ENCODE measurements at places on chromosomes 4 and X.

- no peak for DNase-seq
- no peak overlapping the region for H3K27ac ChIP-seq
- no peaks in the 10 kb centered on the region for H3K4me1 ChIP-seq
- H3K4me3 ChIP-seq, result no peak overlapping the region
Measured at GRCh38 chrX:111041018-111041462, 55.0 kb upstream of the PAK3 start.

- H3K27ac ChIP-seq, result no peak overlapping the region
- H3K4me1 ChIP-seq, result no peaks in the 10 kb centered on the region
- no peaks in the 10 kb centered on the region for H3K27me3 ChIP-seq
- no peak for DNase-seq
- H3K36me3 ChIP-seq, result no peaks in the 10 kb centered on the region
- H3K4me3 ChIP-seq, result no peak overlapping the region
Measured at GRCh38 chrX:14363728-14364127, 165.6 kb upstream of the GLRA2 start.

DNA sequence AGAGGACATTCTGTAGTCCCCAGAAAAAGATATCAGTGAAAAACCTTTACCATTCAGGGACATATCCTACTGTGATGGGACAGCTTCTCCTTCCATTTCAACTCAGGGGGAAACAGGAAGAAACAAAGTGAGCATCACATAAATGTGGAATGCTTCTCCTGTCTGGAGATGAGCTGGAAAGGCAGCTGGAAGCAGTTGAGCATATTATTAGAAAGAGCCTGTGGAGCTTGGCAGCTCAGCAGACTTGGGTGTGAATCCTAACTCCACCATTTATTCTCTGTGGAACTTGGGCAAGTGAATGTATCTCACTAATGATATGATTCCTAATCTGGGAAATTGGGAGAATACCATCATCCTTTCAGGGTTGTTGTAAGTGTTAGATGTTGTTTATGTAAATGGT lies 232.1 kb upstream of the F9 start:
- no peak for DNase-seq
- H3K27me3 ChIP-seq, result no peaks in the 10 kb centered on the region
- H3K27ac ChIP-seq, result no peak overlapping the region
- no peak overlapping the region for H3K4me3 ChIP-seq
- no peaks in the 10 kb centered on the region for H3K36me3 ChIP-seq

DNA sequence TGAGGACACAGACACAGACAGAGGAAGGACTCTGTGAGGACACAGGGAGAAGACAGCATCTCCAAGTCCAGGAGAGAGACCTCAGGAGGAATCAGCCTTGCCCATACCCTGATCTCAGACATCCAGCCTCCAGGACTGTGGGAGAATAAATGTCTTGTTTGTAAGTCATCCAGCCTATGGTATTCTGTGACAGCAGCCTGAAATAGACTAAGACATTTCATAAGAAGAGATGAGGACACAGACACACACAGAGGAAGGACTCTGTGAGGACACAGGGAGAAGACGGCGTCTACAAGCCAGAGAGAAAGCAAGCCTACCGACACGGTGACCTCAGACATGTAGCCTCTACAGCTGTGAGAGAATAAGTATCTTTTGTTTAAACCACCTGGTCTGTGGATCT lies 112.1 kb downstream of the DHRSX start:
- no peak overlapping the region for H3K4me3 ChIP-seq
- no peak overlapping the region for H3K27ac ChIP-seq
- H3K36me3 ChIP-seq, result peaks cover 4% of the 10 kb centered on the region
- peaks cover 26% of the 10 kb centered on the region for H3K4me1 ChIP-seq
- no peak for DNase-seq

DNA sequence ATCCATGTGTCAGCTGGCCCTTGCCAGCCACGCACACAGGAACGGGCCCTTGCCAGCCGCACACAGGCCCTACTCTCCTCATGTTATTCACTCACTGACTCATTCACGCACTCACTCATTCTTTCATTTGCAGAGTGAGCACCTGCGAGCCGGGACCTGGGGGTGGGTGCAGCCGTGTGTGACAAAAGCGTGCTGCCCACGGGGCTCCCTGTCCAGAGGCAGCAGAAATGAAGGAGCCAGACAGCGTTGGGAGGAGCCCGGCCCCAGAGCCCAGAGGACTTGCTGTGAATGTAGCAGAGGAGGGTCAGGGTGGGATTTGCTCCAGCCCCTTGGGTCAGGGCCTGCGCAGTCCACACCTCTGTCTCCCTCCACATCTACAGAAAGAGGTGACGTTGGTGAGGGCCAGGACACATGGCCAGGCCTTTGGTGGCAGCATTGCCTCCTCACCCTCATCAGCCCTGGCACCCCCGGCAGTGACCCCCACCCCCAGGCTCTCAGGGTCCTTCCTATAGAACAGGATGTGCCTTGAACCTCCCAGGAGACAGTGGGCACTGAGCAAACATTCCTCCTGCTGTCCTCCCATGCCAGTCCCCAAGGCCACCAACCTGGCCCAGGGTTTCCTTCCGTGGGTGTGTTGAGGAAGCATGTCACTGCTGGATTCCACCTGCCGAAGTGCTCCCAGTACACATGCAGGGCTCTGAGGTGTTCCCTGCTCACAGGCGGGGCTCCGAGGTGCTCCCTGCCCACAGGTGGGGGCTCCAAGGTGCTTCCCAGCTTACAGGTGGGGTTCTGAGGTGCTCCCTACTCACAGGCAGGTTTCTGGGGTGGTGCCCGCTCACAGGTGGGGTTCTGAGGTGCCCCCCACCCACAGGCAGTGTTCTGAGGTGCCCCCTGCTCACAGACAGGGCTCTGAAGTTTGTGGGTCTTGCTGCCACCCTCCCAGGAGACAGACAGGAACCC lies 105.7 kb downstream of the HMX1 start:
- no peaks in the 10 kb centered on the region for H3K36me3 ChIP-seq
- H3K4me1 ChIP-seq, result no peaks in the 10 kb centered on the region
- no peak overlapping the region for H3K27ac ChIP-seq

DNA sequence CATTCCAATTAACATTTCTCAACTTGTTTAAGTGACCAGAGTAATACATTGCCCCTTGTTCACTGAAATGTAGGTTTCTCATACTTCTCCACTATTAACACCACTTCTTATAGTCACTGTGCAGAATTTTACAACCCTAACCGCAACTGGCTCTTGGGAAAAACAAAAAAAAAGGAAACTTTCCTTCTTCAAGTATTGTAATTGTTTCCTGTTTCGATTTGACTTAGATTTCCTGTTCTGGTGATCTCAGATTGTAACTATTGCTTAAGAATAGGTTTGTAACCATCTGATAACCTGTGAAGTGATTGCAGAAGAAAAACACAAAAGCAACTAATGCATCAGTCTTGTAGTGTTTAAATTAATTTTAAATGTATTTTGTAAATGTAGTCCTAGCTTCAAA lies 594.7 kb upstream of the GALNT7 start:
- no peak overlapping the region for H3K27ac ChIP-seq
- H3K27me3 ChIP-seq, result no peaks in the 10 kb centered on the region
- no peak for DNase-seq
- H3K36me3 ChIP-seq, result no peaks in the 10 kb centered on the region
- H3K4me3 ChIP-seq, result no peak overlapping the region

All from PC-9 (cell line).